ENCODE measurements at places on chromosomes 6 and 20. TPM values are rescaled to one million over a fixed set of nuclear protein-coding genes. Genes with fewer than 3 reads are reported as not detected.
A peak's percentile ranks its signal among the peaks of the same experiment; 100 is the strongest.

GRCh38 chr6:10146715-10147451 lies 268.0 kb downstream of the TFAP2A start:
- peak; percentile 24 for DNase-seq

DNA sequence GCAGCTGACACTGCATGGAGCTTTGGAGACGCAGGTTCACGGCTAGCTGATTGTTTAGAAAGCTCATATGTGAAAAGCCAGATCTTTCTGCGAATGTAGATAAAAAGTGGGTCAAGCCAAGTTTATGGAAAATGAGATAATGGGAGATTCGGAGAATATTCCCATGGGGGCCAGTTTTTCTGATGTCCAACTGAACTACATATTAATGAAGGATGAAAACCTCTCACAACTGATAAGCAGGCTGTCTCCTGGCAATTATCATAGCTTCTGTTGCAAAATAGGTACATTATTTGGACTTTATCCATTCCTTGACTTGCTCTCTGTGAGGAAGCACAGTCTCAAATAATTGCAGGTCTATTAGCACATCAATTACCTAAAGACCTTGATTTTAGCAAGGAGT lies 21.1 kb downstream of the HDGFL1 start:
- no peak for DNase-seq

DNA sequence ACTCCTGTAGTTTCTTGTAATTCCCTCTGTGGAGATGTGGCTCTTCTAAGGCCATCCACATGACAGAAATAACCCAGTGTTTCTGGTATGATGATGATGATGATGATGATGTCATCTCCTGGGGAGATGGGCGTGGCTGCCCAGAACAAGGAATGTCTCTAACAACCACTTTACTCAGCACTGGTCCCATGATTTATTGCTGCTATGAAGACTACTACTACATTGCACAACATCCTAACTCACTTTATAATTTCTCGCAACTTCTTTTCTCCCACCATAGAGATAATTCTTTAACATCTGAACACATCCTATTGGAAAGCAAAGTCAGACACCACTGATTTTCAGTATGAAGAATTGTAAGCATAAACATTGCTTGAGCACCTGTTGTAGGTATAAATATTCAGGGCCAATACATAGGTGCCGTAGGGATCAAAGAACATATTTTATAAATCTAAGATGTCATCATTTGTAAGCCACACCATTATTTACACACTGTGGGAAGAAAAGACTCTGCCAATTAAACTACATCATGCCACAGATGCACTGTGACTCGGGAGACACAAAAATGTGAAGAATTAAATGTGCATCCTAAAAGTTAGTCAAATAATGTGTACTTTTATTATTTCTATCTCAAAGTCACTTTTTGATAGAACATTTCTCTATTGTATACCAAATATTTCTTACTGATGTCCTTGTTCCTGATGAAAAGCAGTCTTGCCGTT lies 6.4 kb downstream of the TPMT start:
- DNase-seq, result peak; percentile 88

The VGLL2 gene
- not detected for total RNA-seq

The FAM83C gene
- not detected for total RNA-seq

DNA sequence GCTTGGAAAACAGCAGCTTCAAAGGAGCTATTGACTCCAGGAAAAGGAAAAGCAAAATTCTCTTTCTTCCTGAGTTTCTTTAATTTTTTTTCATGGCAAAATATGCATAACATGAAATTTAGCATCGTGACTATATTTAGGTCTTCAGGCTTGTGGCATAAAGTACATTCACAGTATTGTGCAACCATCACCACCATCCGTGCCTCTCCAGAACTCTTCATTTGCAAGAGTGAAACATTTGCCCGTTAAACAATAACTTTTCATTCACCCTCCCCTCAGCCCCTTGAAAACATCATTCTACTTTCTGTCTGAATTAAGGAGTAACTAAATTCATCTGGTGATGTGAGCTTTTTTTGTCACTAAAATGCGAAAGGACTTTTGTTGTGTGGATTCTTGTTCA lies 251.7 kb downstream of the PHACTR1 start:
- no peak for DNase-seq

DNA sequence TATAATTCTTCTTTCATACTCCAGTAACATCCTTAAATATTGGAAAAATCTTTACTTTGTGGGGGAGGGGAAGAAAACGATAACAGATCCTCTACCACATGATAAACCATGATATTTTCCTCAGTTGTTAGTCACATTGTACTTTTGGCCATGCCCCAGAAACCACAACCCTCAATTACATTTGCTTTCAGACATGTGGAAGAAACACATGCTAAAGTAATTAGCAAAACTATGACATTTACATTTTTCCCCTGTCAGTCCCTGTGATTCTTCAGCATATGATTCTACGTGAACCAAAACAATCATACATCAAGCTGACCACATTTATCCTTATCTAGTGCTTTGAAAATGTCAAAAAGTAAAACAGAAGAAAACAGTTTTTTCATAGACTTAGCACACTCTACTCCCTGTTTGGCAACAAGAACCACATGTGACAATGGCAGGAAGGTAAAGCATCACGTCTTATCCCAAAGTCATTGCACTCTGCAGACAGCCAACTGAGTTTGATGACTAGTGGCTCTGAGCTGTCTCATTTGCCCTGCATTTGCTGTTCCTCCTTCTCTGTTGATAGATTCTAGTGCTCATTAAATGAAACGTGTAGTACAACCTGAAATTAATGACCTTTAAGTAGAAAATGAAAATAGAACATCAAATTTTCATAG lies 505.8 kb upstream of the MARCKS start:
- peak; percentile 92 for DNase-seq

DNA sequence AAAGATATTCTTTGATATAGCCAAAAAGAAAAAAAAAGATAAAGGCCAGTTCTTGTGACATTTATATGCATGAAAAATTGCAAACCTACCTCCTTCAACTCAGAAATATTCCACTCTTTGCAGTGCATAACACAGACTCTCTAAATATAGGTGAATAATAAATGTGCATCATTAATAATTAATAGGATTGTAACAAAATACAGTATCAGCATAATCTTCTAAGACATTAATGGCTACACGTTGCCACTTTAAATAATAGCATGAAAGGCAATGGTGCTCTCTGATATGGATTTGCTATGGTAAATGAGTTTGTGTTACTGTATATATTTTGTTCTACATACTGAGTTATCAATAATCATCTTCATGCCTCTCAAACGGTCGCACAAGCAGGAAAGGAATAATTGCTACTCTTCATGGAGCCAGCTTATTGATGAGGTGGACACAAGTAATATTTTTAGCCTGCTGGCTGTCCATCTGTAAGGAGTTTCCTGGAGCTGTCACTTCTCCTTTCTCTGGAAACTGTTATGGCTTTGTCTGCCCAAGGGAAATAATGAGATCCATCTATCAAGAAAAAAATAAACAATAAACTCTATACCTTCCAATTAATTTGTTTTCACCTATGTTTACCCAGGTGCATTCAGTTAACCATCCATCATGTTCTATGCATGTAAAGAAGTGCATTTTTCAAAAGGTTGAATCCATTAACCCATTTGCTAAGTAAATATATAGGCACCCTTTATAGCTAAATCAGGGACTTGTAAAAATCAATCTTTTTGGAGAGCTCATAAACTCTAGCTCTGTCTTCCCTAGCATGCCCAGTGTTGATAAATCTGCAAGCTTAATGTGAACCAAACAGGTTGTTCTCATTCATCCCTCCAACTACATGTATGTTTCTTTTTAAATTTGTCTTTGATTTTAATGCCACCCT lies 253.0 kb downstream of the NKAIN2 start:
- no peak for DNase-seq
